ENCODE measurements at places on chromosomes 2 and 18.

DNA sequence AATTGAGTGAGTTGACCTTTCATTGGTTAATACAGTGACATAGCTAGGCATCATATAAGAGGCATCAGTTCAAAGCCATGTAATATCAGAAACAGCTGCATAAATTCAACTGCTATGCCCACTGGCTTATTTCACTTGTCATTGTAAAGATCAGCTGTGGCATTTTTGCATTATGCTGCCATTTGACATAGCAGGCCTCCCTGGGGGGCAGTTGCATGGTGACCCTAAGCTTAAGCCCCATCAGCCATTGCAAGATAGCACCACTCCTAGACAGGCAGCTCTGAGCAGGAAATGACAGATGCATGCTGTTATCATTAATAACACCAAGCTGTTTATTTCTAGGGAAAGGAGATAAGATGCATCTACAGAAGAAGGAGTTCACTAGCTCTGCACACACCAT lies 233.4 kb upstream of the CNTNAP5 start:
- DNase-seq = no peak
- H3K27ac ChIP-seq = no peak overlapping the region
- H3K27me3 ChIP-seq = no peaks in the 10 kb centered on the region

DNA sequence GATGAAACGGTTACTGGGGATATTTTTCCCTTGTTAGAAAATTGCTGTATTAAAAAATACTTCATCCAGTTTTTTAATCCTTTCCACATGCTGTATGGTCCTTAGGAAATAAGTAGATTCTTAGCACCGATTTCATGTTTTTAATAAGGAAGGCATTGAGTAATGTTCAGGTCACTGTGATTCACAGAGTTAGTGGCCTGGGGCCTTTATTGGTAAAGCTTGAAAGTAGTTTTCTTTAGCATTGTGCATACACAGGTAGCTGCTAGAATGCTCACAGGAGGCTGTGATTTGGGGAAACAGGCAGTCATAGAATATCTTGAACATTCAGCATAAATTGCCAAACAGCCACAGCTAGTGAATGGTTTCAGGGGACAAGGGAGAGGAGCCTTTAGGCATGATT lies 79.8 kb downstream of the XRCC5 start:
- H3K27me3 ChIP-seq = no peaks in the 10 kb centered on the region
- H3K4me3 ChIP-seq = no peak overlapping the region
- H3K36me3 ChIP-seq = peaks cover 36% of the 10 kb centered on the region
- H3K27ac ChIP-seq = no peak overlapping the region

DNA sequence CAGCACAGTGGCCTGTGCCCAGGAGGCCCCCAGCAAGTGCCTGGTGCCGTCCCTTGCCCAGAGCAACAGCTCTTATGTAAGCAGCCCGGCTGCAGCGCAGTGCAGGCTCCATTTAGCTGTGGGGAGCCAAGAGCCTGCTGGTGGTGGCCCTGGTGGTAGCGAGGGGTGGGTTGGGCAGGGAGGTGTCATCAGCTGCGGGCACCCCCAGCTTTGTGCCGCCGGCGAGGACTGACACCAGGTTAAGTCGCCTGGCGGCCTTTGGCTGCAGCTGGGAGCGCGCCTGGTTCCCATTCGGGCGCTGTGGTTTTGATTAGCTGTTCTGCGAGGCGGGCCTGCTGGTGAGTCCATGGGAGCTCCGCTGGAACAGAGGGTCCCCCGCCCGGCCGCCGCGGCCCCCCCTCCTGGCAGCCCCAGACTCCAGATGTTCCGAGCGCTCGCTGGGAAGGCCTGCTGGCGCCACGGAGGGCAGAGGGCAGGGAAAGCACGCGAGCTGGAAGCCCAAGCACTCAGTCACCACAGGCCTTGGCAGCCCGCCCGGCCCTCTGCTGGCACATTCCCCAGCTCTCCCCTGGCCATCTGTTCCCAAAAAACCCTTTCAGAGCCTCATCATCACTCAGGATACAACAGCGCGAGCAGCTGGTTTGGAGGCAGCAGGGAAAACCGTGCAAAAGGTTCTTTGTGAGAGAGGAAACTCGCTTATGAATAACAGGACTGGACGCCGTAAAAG lies 18.4 kb downstream of the ATOH8 start:
- H3K4me1 ChIP-seq = no peaks in the 10 kb centered on the region
- DNase-seq = no peak
- no peaks in the 10 kb centered on the region for H3K36me3 ChIP-seq
- no peak overlapping the region for H3K27ac ChIP-seq
- no peak overlapping the region for H3K4me3 ChIP-seq

DNA sequence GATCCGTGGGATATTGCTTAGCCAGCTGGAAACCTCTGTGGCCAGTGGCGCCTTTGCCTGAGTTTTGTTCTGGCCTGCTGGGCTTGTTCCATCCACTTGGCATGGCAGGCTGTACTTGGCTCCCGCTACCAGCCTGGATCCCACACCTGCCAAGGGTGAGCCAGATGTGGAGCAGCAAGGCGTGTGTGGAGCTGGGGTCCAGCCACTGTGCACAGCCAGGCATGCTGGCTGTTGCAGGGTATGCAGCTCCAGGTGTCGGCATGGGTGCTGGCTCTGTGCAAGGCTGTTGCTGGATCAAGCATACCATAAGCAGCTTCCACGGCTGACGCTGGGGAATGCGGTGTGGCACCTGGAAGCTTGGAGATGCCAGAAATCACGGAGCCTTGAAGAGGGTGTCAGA lies 34.5 kb downstream of the PTPN4 start:
- H3K4me1 ChIP-seq = peaks cover 9% of the 10 kb centered on the region
- H3K27ac ChIP-seq = no peak overlapping the region
- H3K36me3 ChIP-seq = peaks cover 17% of the 10 kb centered on the region
- no peak overlapping the region for H3K4me3 ChIP-seq
- H3K27me3 ChIP-seq = no peaks in the 10 kb centered on the region
- no peak for DNase-seq

- no peak overlapping the region for H3K4me3 ChIP-seq
- H3K4me1 ChIP-seq = no peaks in the 10 kb centered on the region
- H3K36me3 ChIP-seq = peaks cover 15% of the 10 kb centered on the region
- no peak for DNase-seq
- no peak overlapping the region for H3K27ac ChIP-seq
- no peaks in the 10 kb centered on the region for H3K27me3 ChIP-seq
These were observed 21.8 kb downstream of the SCN3A start for GRCh38 chr2:165182029-165182428.

GRCh38 chr2:101442042-101442666 lies 32.8 kb downstream of the RFX8 start:
- no peak overlapping the region for H3K27ac ChIP-seq
- H3K4me3 ChIP-seq = no peak overlapping the region
- peaks cover 4% of the 10 kb centered on the region for H3K36me3 ChIP-seq
- H3K4me1 ChIP-seq = peaks cover 13% of the 10 kb centered on the region
- H3K27me3 ChIP-seq = peaks cover 5% of the 10 kb centered on the region
- DNase-seq = no peak

DNA sequence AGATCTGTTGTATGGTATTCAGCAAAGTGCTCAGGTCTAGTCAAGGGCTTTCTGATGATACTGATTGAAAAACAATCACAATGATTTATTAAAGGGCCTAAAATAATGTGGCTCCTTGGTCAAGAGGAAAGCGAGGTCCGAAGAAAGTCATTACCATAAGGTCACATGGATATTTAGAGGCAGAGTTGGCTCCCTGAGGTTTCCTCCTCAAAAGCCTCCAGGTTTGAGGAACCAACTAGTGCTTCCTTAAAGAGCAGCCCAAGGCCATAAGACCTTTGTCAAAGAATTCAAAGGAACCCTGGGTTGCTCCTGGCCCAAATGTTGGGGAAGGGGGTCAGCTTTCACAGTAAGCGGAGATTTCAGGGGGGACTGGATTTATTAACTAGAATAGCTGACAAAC lies 280.7 kb upstream of the ATP5MC3 start:
- no peaks in the 10 kb centered on the region for H3K4me1 ChIP-seq
- no peak for DNase-seq
- no peaks in the 10 kb centered on the region for H3K27me3 ChIP-seq
- no peak overlapping the region for H3K4me3 ChIP-seq

DNA sequence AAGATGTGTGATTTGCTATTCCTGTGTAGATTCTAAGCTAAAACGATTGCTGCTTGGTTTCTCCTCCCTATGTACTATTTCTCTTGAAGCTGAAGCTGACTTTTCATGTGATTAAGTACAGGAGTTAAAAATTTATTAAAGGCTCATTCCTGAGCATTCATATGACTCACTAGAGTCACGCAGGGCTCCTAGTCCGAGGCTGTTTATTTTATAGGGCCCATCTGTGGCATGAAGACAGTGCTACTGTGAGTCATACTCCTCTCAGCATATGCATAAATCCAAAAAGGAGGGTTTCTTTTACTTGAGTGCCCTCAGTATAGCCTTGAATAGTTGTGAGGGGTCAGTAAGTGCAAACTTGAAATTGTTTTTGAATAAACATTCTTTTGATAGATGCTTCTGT lies 378.8 kb downstream of the PTPRM start:
- DNase-seq = no peak
- H3K27me3 ChIP-seq = no peaks in the 10 kb centered on the region
- no peak overlapping the region for H3K4me3 ChIP-seq
- no peak overlapping the region for H3K27ac ChIP-seq

GRCh38 chr18:37509600-37509999 lies 56.0 kb downstream of the CELF4 start:
- no peaks in the 10 kb centered on the region for H3K4me1 ChIP-seq
- no peak overlapping the region for H3K27ac ChIP-seq
- no peak for DNase-seq
- no peak overlapping the region for H3K4me3 ChIP-seq
- no peaks in the 10 kb centered on the region for H3K36me3 ChIP-seq

- peaks cover 32% of the 10 kb centered on the region for H3K27me3 ChIP-seq
- H3K36me3 ChIP-seq = no peaks in the 10 kb centered on the region
- H3K4me1 ChIP-seq = no peaks in the 10 kb centered on the region
- no peak overlapping the region for H3K4me3 ChIP-seq
These were observed 10.4 kb downstream of the GAREM1 start for GRCh38 chr18:32460171-32460731.

- DNase-seq = no peak
- H3K27me3 ChIP-seq = no peaks in the 10 kb centered on the region
- peaks cover 4% of the 10 kb centered on the region for H3K36me3 ChIP-seq
- peaks cover 29% of the 10 kb centered on the region for H3K4me1 ChIP-seq
- no peak overlapping the region for H3K4me3 ChIP-seq
These were observed 22.4 kb downstream of the NCOA1 start for GRCh38 chr2:24513281-24514071.

DNA sequence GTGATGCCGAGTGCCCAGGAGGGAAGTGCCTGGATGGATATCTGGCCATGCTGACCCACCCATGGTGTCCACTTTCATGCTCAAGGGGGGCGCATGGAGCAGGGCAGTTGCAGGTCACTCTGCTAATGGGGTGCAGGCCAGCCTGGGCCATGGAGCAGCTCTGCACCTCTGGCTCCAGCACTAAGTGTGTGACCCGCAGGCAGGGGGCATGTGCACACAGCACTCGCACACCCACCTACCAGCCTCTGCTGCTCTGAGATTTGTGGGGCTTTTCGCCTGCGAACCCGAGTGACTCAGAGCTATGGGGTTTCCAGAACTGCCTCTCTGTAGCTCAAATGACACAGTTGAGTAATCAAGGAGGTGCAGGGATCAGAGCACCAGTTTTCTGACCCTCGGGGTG lies 66.2 kb downstream of the CYP26B1 start:
- no peak overlapping the region for H3K4me3 ChIP-seq
- H3K4me1 ChIP-seq = no peaks in the 10 kb centered on the region
- no peak overlapping the region for H3K27ac ChIP-seq
- no peaks in the 10 kb centered on the region for H3K36me3 ChIP-seq
- DNase-seq = no peak

DNA sequence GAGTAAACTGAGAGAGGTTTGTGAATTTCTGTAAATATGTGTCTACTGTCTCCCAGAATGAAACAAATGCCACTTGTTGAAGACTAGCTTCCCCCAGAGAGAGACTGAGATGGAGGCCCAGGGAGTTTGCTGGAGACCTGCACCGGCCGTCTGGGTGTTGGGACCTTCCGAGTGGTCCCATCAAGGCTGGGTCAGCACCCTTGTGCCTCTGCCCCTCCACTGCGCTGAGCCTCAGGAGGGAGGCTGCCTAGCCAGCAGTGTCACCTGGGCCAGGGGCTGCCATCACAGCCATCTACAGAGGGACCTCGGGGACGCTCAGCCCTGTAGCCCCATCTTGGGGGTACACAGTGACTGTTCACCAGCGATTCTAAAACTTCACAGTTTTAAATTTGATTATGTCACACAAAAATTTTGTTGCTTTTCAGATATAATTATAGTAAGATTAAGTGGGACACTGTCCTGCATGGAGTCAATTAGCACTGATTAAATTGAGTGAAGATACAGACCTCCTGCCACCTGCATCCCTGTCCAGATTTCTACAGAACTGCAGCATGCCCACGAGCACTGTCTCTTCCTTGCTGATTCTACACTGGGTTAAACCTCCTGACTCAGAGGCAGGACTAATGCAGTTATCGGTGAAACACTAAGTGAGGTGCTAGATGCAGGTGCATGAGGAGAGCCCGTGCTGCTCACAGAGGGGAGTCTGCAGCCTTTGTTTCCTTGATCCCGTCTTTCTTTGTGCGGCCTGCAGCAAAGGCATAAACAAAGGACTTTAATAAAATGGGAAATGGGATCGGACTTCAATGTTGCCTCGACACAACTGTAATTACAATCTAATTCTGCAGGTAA lies 50.5 kb downstream of the TMEM18 start:
- DNase-seq = no peak
- no peaks in the 10 kb centered on the region for H3K36me3 ChIP-seq
- no peaks in the 10 kb centered on the region for H3K4me1 ChIP-seq

DNA sequence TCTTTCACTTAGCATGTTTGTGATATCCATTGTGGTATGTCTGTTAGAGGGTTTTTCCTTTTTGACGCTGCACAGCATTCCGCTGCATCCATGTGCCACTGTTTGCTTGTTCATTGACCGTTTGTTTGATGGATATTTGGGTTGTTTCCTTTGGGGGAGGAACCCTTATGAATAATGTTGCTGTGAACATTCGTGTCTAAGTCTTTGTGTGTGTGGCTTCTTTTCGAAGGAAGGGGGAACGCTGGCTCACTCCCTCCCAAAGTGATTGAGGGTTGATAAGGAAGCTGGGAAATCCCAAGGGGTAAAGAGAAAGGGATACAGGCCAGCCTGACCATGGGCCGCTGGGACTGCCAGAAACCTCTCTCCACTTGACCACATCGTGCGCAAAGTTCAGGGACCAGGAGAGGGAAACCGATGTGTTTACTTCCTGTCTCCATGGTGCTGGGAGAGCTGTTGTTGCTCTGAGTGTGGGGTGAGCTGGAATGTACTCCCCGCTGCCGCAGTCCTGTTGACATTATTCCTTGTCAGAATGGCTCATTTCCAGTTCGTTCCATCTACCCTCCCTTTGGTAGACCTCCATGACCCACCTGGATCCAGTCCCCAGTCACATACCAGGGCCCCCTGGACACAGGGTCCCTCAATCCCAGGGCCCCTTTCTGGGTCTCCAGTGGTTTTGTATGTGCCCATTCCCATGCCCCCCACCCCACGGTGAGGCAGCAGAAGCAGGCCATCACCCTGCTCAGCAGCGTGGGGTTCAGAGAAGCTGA lies 39.6 kb downstream of the HS1BP3 start:
- peaks cover 10% of the 10 kb centered on the region for H3K4me1 ChIP-seq
- no peak for DNase-seq
- H3K4me3 ChIP-seq = no peak overlapping the region
- no peaks in the 10 kb centered on the region for H3K27me3 ChIP-seq
